ENCODE measurements at places on chromosomes 16 and 17. TPM values are rescaled to one million over a fixed set of nuclear protein-coding genes. Genes with fewer than 3 reads are reported as not detected.

KCNH4 gene
- 0.24 TPM for total RNA-seq

DNA sequence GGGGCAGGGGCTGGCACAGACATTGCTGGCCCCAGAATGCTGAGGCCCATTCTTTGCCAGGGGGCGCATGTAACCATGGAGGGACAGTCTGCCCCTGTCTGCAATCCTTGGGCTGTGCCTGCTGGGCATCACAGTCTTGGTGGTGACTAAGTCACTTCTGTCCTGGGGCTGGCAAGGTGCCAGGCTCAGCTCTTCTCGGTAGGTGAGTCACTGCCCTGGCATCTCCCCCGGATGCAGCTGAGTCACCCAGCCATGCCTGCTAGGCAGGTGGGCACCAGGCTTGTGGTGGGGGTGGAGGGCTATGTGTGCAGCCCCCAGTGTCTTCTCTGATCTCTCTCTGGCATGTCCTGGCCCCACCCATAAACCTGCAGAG lies 5.6 kb downstream of the RARA start:
- peak; percentile 79 for DNase-seq

- no peak for DNase-seq
Observed at GRCh38 chr16:81384006-81384405, 60.6 kb upstream of the CMIP start.

- no peak for DNase-seq
Observed at GRCh38 chr17:67729903-67730302, 12.2 kb downstream of the NOL11 start.

DNA sequence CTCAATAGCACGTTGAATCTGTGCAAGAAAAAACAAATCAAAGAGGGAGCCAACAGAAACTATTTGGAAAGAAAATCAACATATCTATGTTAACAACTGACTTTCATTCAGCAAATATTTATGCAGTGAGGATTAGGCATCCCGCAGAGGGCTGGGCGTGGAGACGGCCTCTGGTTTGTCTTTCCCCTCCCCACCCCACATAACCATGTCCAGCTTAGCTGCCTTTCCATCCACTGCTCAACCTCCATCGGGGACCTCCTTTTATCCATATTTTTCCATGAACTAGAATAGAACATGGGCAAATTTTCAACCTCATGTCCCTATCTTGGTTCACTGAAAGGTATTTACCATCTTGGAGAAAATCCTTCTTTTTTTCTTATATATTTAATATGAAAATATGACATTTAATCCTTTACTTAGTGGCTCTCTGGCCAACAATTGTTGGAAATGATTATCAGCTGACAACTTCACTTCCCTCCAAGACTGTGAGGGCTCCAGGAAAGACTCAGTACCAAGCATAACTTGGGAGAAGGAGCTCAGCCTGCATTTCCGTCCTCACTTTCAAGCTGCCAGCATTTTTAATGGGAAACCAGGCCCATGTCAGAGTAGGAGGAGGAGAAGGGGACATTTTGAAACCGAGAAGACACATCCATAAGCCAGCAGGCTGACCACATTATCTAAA lies 462.6 kb upstream of the MAF start:
- no peak for DNase-seq

DNA sequence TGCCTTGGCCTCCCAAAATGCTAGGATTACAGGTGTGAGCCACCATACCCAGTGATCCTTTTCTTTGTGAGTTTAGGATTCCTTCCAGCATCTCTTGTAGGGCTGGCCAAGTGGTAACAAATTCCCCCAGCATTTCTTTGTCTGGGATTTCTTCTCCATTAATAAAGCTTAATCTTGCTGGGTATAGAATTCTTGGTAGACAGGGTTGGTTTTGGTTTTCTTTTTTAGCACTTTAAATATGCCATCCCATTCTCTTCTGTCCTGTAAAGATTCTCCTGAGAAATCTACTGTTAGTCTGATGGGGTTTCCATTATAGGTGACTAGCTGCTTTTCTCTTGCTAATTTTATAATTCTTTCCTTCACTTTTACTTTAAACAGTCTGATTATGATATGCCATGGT lies 173.0 kb upstream of the TOM1L1 start:
- DNase-seq = no peak
